ENCODE measurements at places on chromosomes 6 and 20.

- no peak for DNase-seq
These were observed 201.7 kb upstream of the SASH1 start for GRCh38 chr6:148140772-148141557.

GRCh38 chr20:37729452-37729851, 35.6 kb downstream of the CTNNBL1 start:
- DNase-seq: no peak

DNA sequence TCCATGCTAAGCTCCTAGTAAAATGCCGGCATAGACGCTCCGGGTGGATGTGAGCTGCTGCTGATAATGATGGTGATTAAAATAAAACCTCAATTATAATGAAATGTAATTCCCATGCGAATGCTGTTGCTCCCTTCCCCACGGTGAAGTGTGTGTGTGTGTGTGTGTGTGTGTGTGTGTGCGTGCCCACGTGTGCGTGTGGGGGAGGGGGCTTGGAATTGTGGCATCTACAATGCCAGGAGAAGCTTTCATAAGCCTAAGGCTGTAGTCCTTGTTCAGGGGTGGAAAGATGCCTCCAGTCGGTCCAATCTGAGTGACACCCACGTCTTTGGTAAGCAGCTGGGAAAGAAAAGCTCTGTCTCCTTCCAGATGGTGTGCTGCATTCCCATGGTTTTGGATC, 137.9 kb downstream of the CDH26 start:
- DNase-seq: no peak

DNA sequence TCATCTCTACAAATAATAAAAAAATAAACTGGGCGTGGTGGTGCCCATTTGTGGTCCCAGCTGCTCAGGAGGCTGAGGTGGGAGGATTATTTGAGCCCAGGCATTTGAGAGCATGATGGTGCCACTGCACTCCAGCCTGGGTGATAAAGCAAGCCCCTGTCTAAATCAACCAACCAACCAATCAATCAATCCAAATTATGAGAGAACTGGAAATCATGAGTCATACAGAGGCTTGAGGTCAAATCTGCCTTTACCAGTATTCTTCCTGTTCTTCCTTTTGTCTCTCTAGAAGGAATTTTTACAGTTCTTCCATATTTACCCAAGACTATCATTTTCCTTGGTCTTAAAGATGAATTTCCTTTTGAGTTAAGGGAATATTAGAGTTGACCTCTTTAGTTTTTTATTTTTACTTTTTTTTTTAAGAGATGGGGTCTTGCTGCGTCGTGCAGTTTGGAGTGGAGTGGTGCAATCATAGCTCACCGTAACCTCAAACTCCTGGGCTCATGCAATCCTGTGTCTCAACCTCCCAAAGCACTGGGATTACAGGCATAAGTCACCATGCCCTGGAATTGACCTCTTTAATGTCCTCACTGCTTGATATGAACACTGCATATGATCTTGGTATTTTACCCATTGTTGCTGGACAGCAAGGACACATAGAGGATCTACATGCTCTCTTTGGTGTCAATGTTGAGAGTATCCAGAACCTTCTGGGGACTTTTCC, 44.1 kb upstream of the TXNDC5 start:
- no peak for DNase-seq

GRCh38 chr6:146598772-146599405, at the start of gene ADGB:
Gene ADGB, plus strand, starts transcription at chr6:146598972. Its CDS starts 69 bp downstream, at chr6:146599041.
- DNase-seq: peak; percentile 52
